ENCODE measurements at places on chromosomes 3 and 15.

- DNase-seq, result no peak
Measured at GRCh38 chr3:126275620-126275904, 81.6 kb downstream of the KLF15 start.

DNA sequence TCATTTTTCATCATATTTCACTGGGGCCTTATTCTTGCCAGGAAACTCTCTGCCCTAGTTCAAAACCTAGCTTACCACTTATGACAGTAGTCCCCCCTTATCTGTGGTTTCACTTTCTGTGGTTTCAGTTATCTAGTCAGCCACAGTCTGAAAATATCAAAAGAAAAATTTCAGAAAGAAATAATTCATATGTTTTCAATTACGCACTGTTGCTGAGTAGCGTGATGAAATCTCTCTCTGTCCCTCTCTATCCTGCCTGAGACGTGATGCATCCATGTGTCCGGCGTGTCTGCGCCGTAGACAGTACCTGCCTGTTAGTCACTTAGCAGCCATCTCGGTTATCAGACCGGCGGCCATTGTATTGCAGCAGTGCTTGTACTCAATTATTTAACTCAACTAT, 369.9 kb upstream of the MCTP2 start:
- no peak for DNase-seq

DNA sequence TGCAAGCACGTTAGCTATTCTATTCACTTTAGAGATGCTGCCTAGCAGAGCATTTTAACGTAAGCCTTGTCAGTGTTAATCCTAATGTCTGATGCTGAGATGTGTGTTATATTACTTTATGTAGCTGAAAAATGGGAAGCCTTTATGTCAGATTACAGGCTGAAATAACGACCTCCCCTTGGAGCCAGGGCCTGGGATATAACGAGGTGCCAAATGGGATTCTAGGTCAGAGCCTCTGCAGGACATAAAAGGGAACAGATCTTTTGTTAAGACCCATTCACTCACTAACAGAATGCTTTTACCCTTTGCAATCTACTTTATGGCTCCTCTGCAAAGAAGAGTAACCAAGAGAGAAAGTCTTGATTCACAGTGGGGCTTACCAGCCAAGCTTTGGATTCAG, 815.5 kb upstream of the CFAP20DC start:
- no peak for DNase-seq

- DNase-seq, result no peak
Measured at GRCh38 chr3:79247725-79248043, 520.1 kb downstream of the ROBO1 start.

DNA sequence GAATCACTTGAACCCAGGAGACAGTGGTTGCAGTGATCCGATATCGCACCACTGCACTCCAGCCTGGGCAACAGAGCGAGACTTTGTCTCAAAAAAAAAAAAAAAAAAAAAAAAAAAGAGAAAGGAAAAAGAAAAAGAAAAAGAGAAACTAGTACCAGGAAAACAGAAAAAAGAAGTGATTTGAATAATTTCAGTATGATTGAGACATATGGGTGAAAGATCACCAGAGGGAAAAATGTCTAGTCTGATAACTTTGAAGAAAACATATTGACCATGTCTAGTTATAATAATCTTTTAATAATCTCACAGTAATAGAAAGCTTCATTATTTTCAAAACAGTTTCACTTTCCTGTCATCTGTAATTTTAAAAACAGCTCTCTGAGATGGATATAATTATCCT, 16.4 kb downstream of the TGFBR2 start:
- no peak for DNase-seq

GRCh38 chr15:73116164-73116563, 63.9 kb downstream of the NEO1 start:
- DNase-seq, result no peak

DNA sequence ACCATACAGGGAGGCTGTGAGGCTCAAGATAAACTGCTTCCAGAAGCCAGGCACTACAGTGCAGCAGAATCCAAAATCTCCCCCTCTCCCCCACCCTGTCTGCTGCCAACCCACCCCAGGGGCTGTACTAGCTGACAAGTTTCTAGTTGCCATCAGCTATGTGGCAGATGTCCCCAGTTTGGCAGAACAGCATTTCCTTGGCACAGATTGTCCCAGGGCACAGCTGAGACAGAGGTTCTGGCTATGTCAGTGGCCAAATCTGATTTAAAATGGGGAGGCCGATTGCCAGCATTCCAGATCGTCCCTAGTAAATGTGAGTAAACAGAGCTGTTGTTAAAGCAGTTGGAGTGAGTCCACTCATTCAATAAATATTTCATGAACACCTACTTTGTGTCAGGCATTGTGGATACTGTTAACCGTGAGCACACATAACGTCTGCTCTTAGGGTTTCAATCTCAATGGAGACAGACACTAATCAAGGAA, 28.0 kb upstream of the CCDC174 start:
- DNase-seq, result no peak

DNA sequence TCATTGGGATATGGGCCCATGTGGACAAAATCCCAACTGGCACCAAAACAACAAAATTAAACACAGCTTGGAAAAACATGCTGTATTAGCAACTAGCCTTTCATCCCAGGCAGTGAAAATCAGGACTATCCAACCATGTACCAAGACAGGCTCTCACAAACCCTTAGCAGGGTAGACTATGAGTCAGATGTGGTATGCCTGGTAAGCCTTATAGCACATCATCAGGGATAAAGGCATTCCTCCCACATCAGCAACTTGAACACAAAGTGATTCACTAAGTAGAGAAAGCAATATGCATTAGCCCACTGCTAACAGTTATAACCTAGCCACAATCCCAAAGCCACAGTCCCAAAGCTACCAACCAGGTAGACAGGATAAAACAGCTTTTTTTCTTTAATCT, 8.0 kb downstream of the CEP152 start:
- no peak for DNase-seq

DNA sequence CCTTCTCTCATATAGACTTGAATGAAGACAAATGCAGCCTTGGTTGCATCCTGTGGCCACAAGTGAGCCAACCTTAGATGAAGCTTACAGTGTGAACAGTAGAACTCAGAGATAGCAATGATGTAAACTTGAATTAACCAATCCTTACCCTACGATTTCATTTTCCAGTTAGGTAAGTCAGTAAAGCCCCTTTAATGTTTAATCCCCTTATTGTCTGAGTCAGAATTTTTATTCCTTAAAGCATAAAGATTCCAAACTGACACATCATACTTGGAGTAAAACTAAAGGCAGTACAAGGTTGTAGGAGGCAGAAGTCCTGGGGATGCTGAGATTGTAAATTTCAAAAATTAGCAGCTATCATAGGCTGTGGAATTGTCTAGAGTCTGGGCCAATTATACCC, 507.8 kb upstream of the DPH6 start:
- DNase-seq, result no peak

DNA sequence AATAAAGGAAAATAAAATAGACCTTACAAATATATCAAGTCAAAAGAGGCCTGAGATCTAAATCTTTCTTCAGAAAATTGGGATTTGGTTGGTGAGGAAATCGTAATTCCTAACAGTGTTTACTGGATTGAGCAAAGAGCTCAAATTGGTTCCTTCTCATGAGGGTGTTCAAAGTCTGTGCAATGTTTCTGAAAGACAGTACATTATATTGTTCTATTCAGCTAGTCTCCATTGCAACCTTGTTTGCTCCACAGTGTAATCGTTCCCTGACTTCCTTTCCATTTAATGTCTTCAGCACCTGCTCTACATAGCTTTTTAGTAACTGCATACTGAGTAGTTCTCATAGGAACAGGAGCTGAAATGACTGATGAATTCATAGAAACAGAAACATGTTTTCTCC, 326.8 kb downstream of the SUCLG2 start:
- DNase-seq, result no peak

DNA sequence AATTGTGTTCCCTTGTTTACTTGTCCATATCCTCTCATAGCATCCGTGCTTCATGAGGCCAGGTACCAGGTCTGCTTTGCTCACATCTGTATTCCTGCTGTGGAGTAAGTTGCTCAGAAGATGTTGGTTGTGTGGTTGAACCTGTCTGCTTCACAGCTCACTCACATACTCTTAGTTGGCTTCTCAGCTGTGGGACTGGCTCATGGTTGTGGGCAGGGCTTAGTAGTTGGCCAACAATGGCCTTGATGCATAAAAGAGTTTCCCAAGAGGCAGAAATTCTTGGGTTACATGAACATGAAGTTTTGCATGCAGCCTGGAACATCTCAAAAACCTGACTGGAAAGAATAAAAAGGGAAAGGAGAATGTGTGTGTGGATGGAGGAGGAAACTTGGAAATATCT, 17.0 kb downstream of the CELF6 start:
- DNase-seq, result no peak

GRCh38 chr3:134535186-134535970, 49.5 kb downstream of the CEP63 start:
- DNase-seq, result no peak

- DNase-seq, result no peak
Measured at GRCh38 chr15:32652178-32652577, 10.7 kb downstream of the SCG5 start.

DNA sequence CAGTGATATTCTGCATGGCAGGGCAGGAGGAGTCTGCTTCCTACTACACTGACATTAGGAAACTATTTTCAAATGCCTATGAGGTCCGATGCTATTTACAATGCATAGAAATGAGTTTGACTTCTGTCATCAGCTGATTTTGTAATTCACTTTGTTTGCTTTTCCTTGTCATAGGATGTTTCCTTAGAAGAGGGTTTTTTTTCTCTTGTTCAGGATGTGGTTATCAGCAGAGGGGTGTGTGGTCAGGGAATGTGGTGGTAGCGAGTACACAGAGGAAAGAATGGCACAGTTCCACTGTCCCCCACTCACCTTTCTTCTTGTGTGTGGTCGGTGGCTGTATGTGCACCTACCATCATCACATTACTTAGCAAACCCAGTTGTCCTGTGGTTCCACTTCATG, 231.5 kb downstream of the LRTM1 start:
- no peak for DNase-seq

- no peak for DNase-seq
Measured at GRCh38 chr3:102712896-102713295, 278.1 kb downstream of the ZPLD1 start.

GRCh38 chr3:113754494-113755159, 7.8 kb downstream of the ATP6V1A start:
- DNase-seq, result no peak

- DNase-seq, result no peak
Measured at GRCh38 chr3:169071003-169071402, 592.5 kb downstream of the MECOM start.

DNA sequence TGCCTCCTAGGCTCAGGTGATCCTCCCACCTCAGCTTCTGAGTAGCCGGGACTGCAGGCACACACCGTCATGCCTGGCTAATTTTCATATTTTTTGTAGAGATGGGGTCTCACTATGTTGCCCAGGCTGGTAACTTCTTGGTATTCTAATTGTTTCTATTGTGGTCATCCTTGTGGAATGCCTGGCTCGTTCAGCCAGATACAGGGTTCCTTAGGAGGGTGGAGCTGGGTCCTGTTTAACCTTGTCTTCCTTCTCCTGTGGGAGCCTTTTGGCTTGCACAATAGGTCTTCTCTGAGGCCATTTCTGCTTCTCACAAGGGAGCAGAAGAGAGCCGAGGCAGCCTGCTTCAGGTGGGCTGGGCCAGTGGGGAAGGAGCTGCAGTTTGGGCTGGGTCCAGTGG, 15.7 kb downstream of the PLEKHO2 start:
- DNase-seq, result no peak

DNA sequence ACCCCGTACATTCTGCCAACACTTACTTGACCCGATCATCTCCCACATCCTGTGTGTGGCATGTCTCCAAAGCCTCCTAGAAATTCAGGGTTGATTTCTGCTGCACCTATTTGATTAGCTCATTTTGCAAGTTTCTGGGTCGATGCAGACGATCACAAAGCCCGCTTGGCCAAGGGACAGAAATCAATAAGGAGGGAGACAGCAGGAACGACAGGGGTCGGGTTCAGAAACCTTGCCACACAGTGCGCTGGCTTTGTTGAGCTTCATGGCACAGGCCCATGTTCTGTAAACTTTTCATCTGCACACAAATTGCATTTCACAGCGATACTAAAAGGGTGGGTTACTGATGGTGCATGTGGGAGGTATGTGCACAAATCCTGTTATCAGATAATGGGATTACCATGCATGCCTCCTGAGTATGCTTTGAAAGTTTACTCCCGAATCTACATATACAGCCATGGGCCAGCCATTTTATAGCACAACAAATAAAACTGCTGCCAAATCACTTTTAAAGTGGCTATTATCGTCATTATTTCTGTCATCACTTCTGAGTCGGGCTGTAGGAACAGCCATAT, 95.9 kb upstream of the ATP11B start:
- DNase-seq, result no peak

GRCh38 chr3:51075221-51075775, 309.8 kb upstream of the MANF start:
- no peak for DNase-seq

DNA sequence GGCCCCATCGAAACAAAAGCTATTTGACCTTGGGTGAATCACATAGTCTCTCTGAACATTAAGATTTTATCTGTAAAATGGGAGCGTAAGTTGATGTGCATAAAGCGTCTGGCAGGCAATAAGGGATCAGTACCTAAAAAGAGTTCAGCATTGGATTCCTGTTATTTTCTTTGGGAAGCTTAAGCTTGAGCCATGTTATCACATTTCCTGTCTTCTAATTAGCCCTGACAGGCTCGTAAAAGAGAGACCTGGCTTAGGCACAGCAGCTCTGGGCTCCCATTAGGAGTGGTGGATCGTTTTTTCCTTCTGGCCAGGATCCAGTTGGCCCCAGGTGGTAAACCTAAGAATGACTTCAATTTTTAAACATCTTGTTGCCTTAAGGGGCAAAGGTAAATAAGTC, 26.0 kb upstream of the CA12 start:
- DNase-seq, result peak; percentile 96

DNA sequence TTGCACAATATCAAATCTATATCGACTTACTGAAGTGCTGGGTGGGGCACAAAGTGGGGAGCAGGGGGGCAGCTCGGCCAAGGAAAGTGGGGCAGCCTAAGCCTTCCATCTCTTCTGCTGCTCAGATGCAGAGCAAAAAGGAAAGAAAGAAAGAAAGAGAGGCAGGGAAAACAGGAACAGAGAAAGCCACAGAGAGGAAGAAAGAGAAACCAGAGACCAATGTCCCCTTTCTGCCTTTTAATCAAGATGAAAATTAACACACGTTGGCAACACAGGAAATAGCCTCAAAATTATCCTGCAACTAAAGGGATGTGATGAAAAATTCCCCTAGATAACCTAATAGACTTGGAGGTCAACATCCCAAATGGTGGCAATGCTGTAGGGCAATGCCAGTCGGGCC, 72.2 kb upstream of the RAD18 start:
- no peak for DNase-seq

GRCh38 chr15:79432345-79433275, 474 bp downstream of the MINAR1 start:
- DNase-seq, result no peak

DNA sequence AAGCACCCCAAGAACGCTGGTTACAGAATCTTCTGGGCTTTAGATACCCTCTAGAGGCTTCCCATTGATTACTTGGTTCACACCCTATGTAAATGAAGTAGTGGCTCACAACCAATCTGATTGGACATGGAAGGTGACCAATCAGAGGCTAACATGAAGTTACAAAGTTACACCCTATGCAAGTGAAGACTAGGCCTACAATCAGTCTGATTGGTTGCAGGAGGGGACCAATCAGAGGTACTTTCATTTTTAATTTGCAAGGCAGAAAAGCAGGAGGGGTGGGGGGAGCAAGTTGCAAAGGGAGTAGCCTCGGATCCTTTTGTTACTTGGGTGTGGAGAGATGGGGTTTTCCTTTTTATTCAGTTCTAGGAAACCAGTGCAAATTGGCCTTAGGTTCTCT, 11.1 kb upstream of the RTP2 start:
- peak; percentile 4 for DNase-seq

Data from NCI-H524 treated with DMSO at 0.1 percent for 48 hours (cell line).